GM04504 (cell line): ENCODE measurements at places on chromosomes 6 and 20.

GRCh38 chr20:50450881-50451752 lies 59.1 kb upstream of the PTPN1 start:
- DNase-seq = no peak

- no peak for DNase-seq
Observed at GRCh38 chr20:44095831-44096230, 91.2 kb downstream of the JPH2 start.

GRCh38 chr20:12321736-12322135 lies 404.0 kb downstream of the BTBD3 start:
- DNase-seq = no peak

DNA sequence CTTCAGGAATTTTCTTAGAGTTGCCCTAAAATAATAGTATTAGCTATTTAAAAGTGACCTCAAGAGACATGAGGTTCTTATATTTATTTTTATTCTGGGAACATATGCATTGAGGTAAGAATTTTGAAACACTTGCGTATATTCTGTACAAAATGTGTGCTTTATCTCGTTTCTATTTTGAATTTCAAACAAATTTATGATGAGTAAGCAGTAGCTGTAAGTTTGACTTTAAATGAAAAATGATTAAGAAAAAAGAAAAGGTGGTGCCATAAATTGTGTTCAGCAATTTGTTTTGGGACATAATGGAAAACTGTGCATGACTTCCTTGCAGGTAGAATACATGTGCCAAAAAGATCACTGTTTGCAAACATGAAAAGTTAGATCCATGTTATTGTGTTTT lies 433.1 kb upstream of the PLCB4 start:
- no peak for DNase-seq

DNA sequence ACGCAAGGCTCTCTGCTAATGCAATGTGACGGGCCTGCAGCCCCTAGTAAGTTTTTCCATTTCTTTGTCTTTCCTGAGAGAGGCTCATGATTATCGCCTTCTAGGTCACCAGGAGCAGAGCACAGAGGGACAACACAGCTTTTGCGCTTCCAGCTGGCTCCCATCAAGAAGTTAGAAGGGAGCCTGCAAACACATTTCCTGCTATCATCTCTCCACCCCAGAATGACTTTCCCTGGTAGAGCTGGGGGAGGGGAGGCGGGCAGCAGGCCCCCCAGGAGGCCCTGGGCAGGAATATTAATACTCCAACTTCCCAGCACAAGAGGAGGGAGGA lies 35.7 kb upstream of the CCDC167 start:
- DNase-seq = no peak
